Left ventricle myocardium superior (tissue), 1 donor: ENCODE measurements at places on chromosomes 5 and 9. TPM values are rescaled to one million over a fixed set of nuclear protein-coding genes. Genes with fewer than 3 reads are reported as not detected.

Gene PALM2AKAP2
- 76.1 TPM for total RNA-seq

DNA sequence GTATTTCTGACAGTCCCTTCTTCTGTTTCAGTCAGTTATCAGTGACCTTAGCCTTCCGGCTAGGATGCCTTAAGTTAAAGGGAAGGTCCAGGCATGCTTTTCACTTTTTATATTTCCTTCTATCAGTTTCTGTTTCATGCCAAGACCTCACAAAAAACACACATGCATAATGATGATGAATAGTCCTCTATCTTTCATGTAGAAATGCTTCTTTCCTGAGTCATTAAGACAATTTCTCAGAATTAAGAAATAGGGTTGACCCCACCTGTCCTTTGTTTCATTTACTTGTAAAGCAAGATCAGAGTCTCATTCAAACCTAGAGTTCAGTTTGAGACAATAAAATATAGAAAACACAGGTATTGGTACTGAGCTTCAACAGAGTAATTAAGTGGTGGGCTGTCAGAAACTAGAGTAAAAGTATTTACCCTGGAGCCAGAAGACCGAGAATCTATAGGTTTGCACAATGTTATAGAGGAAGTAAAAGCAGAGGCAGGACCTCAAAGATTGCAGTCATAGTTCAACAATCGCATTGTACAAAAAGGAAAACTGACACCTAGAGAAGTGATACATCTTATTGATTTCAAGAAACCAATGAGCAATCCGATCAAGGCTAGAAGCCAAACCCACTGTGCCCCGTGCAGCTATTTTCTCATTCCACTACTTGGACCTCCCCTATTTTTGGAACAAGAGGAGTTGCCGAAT, 118.7 kb upstream of the PUM3 start:
- no peak for DNase-seq

Gene JADE2
- total RNA-seq: 28.7 TPM

DNA sequence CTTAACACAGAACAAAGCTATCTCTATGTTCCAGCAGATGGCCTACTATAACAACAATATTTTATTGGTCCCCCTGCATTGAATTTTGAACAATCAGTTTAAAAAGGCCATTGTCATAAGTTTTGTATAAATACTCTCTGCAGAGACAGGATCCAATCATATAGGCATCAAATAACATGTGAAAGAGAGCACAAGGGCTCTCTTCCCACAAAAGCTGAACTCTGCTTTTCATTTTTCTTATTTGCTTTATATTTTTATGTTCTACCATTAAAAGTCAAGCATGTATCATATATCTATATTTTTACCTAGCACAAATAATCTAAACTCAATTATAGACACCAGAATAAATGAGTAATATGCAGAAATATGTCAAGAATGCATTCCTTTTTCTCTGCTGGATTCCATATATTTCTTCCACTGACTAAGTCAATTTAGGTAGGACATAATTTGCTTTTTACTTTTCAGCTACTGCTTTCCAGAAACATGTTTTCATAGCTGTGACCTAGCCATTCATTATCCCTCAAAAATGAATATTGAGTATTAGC, 143.6 kb downstream of the CDH9 start:
- no peak for DNase-seq

GRCh38 chr9:79040671-79041070, 531.1 kb upstream of the TLE4 start:
- no peak for DNase-seq

DNA sequence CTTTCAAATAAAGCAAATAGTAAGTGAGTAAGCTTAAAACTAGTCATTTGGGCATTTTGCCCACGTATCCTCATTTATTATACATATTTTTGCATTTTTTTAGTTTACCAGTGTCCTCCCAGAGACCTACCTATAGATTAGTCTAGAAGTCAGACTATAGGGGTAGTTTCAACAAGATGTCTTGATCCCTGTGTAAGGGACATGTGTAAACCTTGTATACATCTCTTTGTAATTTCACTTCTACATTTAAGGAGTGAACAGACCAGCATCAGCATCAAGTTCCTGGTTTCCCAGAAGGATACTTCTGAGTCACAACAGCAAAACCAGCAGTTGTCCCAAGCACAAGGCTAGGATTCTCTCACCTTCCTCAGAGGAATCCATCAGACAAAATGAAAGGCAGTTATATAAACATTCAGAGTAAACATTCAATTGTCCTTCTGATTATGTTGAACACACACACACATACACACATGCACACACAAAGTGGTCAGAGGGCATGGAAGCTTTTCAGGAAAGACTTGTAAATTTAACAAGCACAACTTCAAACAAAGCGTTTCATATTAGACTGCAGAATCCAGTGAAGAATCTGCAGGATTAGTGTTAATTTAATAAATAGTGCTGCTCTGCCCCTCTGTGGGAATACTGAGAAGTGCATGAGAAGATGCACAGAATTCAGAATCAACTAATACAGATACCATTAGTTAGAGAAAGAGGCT, 55.4 kb downstream of the HINT1 start:
- DNase-seq: no peak

- DNase-seq: no peak
Observed at GRCh38 chr5:142059304-142059940, 46.6 kb upstream of the GNPDA1 start.

Gene SV2C
- total RNA-seq: 0.05 TPM

GRCh38 chr5:141866096-141866495, 12.1 kb downstream of the PCDH1 start:
- DNase-seq: no peak

Gene LCN1
- not detected for total RNA-seq

Gene RELL2
- 0.55 TPM for total RNA-seq

DNA sequence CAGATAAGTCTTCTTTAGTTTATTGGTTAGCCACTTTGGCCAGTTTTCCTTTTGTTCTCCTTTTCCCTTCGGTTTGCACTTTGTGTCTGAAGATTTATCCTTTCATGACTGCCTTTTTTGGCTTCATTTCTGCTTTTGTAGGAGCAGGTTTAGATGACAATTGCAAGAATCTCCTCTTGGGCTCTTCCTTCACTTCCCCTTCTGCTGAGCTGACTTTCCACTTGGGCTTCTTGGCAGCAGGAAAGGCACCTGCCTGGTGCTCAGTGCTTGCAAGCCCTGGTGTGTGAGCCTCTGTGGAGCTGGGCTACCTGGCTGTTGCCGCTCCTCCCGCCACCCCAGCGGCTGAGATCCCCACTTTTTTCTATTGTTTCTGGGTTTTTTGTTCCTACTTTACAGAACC, 7.3 kb downstream of the CCDC112 start:
- no peak for DNase-seq

GRCh38 chr5:107451028-107451427, 219.7 kb downstream of the EFNA5 start:
- no peak for DNase-seq

DNA sequence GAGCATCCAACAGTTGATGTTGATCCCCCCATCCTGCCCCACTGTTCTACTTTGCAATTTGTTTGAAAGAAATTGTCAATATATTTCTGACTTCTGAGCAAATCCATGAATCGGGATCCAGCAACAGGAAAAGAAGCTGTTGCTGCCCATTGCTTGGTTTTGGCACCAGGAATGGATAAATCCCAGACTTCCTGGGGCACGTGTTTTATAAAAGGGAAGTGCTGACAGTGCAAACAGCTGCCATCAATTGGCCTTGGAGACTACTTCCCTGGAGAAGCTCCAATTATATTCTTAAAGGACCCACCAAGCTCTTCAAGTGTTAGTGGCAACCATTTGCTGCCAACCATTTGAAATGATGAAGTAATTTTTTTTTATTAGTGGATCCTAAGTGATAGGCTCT, 13.7 kb downstream of the STK32A start:
- no peak for DNase-seq

GRCh38 chr5:96563816-96564215, 98.4 kb upstream of the CAST start:
- no peak for DNase-seq

GRCh38 chr5:10789726-10790125, 28.7 kb upstream of the DAP start:
- DNase-seq: no peak

DNA sequence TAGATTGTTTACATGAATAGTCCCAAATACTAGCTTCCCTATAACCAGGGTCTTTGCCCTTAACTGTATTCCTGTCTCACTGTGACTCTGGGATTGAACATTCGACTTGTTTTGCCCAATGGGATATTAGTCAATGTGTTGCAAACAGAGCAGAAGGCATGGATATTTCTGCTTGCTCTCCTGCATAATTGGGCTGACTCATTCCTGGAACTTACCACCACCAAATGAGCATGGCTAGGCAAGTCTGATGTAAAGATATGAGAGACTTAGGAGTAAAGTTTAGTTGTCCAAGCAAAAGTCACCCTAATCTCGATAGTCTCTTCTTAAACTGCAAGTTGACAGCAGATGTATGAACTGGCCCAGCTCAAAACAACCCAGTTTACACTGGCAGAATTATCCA, 273.5 kb upstream of the CCNG1 start:
- DNase-seq: no peak

GRCh38 chr9:99905833-99906402, 536 bp upstream of the STX17 start:
- DNase-seq: no peak

- no peak for DNase-seq
Observed at GRCh38 chr9:118570066-118570465, 799.2 kb downstream of the BRINP1 start.

Gene GPX8
- 4.6 TPM for total RNA-seq

Gene SLC46A2
- total RNA-seq: not detected

Gene TXNDC8
- not detected for total RNA-seq

Gene SHC3
- total RNA-seq: 0.59 TPM

DNA sequence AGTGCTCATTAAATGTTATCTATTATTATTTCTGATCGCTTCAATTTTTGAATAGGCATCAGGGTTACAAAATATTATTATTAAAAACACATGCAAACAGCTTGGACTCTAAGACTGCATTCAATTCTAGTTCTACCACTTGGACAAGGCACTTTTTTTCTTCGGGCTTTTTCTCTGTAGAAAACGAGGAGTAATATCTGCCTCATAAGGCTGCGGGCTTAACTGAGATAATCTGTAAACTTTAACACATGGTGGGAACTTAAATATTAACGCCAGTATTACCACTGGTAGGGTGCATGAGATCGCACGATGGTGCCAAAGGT, 511 bp upstream of the SPDL1 start:
- no peak for DNase-seq

GRCh38 chr5:75534734-75535133, 23.0 kb downstream of the POLK start:
- no peak for DNase-seq

Gene TRIM14
- 4.0 TPM for total RNA-seq

DNA sequence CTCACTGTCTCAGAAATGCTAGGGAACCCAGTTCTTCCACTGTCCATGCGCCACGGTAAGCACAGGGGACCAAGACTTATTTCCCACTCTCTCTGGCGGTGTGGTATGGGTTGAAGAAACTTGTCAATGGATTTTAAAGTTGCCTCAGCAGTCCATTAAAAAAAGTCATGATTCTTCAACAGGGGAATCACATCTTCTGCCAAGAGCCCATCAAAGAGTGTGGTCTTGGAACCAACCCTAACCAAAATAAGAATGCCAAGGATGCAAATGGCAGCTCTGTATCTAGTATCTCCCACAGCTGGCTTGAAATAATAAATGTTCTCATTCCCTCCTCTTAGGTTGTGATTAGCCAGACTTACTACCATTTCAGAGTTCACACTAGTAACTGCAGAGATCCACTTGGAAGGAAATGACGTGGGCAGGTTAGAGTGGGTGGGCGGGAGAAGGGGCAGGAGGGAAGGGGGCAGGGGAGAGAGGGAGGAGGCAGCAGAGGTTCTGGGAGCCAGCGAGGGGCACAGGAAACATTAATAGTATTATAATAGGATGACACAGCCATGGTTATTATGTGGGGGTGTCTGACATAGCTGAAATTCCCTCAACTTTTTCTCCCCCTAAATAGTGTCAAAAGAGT, 17.6 kb downstream of the PTCH1 start:
- no peak for DNase-seq

Gene CAMK4
- total RNA-seq: 0.10 TPM

DNA sequence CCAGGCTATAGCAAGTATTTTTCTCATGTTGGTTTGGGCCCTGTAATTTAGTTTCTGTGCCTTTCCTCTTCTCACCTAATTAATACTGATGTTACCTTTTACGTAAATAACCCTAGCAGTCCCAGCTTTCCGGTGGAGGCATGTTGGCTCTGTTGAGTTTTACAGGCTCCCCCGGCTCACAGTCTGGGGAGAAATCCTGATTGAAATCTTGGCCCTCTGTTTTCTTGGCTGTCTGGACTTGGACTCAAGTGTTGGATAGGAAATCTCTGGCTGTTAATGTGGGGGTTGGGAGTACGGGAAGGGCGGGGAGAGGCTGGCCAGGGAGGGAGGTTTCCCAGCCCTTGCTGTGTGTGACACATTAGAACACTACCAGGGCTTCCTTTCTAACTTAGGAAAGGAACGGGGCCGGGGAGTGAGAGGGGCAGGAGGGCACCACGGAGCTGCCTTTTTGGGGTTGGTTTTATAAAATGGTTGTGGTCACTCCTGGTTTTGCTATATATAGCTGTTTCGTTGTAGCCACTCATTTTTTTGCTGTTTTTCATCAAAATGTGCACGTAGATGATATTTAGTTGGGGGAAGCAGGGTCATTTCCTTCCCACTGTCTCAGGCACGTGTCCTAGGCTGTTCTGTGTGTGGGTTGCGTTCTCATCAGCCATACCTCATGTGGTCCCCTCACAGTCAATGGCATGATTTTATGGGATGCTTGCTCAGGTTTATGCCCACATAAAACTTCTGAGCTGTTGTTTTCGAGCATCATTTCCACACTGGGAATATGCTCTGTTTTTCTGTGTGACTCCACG, 11.0 kb downstream of the TRIO start:
- DNase-seq: peak; percentile 78

GRCh38 chr5:95583992-95584391, 29.1 kb downstream of the ARSK start:
- no peak for DNase-seq

GRCh38 chr5:132540764-132541163, 2.6 kb downstream of the IL5 start:
- no peak for DNase-seq

Gene DYNC2I2
- total RNA-seq: 36.8 TPM

- no peak for DNase-seq
Observed at GRCh38 chr5:178530526-178530925, 59.7 kb downstream of the COL23A1 start.

DNA sequence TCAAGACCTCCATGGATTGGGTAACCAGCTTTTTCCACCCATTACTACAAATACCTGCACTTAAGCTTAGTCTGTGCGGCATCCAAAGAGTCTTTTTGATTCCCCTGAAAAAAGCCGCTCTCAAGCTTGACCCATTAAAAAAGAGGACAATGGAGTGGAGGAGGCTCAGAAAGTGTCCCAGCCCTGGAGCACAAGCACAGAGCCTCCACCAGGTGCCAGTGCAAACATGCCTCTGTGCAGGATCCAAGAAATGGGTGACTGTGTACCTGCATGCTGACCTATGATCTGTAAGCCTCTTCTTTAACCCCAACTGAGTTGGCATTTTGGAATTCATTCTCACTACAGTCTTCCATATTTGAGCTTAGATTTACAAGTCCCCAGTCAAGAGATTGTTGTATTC, 168.3 kb upstream of the TLE4 start:
- no peak for DNase-seq

Gene HRH2
- 58.0 TPM for total RNA-seq
